Gastrocnemius medialis (tissue), 4 donors: ENCODE measurements at places on chromosomes 5 and 9.

DNA sequence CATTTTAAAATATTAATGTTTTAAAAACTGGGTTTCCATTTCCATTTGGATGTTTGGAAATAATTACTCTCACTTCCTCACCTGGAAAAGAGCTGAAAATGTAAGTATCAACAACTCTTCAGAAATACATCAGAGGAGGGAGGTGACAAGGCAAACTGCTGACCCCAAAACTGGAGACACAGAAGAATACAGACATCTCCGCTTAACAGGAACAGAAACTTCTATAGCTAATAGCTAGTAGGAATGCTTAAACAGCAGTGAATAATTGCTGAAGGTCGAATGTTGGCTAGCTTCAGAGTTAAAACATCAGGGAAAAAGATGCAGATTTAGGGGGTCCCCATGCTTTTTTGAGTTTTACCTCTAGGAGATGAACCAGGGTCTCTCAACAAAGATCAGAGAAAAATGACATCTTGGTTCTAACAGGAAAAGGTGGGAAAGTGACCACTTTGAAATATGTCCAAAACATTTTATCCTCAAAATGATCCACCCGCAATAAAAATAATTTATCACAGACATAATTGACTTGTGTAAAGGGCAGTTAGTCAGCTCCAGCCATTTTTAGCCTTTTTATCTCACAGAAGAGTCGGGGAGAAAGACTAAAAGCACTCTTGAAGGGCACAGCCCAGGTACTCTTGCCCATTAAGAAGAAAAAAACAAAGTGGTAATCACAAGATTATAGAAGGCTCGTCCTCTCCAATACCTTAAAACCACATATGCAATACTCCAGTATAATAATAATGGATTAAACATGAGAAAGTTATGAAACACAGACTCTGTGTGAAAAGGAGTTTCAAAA, 1474.9 kb downstream of the EFNA5 start:
- no peak overlapping the region for H3K27ac ChIP-seq
- DNase-seq, result no peak

GRCh38 chr9:121751686-121752445, 100.4 kb downstream of the DAB2IP start:
- H3K27ac ChIP-seq, result peak overlapping the region; percentile 77
- no peaks in the 10 kb centered on the region for H3K27me3 ChIP-seq
- no peaks in the 10 kb centered on the region for H3K36me3 ChIP-seq
- DNase-seq, result no peak
- H3K4me3 ChIP-seq, result no peak overlapping the region

GRCh38 chr5:2023196-2023595, 140.5 kb upstream of the IRX4 start:
- H3K27ac ChIP-seq, result no peak overlapping the region
- no peak for DNase-seq
- H3K4me3 ChIP-seq, result no peak overlapping the region
- no peaks in the 10 kb centered on the region for H3K27me3 ChIP-seq

DNA sequence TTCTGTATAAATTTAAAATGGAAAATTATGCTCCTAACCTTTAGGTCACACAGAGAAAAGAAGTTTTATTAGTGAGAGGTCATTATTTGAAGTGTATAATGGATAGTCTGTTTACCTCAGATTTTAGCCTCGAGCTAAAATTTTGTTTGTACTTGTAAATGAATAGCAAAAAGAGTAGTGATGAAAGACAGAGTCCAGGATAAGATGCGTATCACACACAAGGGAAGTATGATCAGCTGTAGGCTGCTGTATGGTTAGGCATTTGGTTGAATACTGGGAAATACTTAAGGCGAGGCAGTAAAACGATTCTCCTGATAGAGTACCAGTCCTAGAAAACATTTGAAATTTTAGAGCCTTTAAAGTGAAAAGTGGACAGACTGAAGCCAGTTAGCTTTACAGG, 92.7 kb downstream of the FBXL7 start:
- H3K4me3 ChIP-seq, result no peak overlapping the region
- no peaks in the 10 kb centered on the region for H3K36me3 ChIP-seq
- no peaks in the 10 kb centered on the region for H3K4me1 ChIP-seq
- no peaks in the 10 kb centered on the region for H3K27me3 ChIP-seq
- H3K27ac ChIP-seq, result no peak overlapping the region

DNA sequence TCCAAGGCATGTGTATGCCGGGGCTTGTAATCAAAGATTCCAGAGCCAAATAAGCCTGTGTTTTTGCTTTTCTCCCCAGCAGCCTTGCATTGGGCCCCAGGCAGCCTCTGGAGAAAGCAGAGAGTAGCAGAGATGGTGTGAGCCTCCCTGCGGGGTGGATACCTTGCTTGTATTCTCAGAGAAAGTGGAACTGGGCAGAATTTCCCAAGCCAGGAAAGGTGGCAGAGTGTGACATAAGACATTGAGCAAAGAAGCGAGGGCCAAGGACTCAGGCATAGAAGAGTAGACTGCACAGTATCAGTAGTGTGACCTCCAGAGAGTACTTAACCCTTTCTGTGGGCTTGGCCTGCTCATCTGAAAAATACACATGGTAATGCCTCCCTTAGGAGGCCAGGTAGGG, 1.6 kb upstream of the GSN start:
- no peaks in the 10 kb centered on the region for H3K27me3 ChIP-seq
- DNase-seq, result no peak
- no peak overlapping the region for H3K4me3 ChIP-seq
- H3K36me3 ChIP-seq, result no peaks in the 10 kb centered on the region
- H3K27ac ChIP-seq, result no peak overlapping the region

- H3K27ac ChIP-seq, result no peak overlapping the region
- no peak for DNase-seq
- H3K4me3 ChIP-seq, result no peak overlapping the region
Measured at GRCh38 chr5:89998519-89999305, 410.8 kb downstream of the CETN3 start.

- H3K4me3 ChIP-seq, result no peak overlapping the region
- no peaks in the 10 kb centered on the region for H3K27me3 ChIP-seq
- no peak for DNase-seq
- no peaks in the 10 kb centered on the region for H3K4me1 ChIP-seq
- H3K27ac ChIP-seq, result no peak overlapping the region
Measured at GRCh38 chr9:36503172-36504088, 69.3 kb upstream of the MELK start.
